ENCODE measurements at places on chromosomes 6 and 20.

- no peak for DNase-seq
Measured at GRCh38 chr20:34925981-34926380, 29.6 kb downstream of the GSS start.

GRCh38 chr20:37937686-37938085, 34.8 kb downstream of the VSTM2L start:
- DNase-seq, result no peak

DNA sequence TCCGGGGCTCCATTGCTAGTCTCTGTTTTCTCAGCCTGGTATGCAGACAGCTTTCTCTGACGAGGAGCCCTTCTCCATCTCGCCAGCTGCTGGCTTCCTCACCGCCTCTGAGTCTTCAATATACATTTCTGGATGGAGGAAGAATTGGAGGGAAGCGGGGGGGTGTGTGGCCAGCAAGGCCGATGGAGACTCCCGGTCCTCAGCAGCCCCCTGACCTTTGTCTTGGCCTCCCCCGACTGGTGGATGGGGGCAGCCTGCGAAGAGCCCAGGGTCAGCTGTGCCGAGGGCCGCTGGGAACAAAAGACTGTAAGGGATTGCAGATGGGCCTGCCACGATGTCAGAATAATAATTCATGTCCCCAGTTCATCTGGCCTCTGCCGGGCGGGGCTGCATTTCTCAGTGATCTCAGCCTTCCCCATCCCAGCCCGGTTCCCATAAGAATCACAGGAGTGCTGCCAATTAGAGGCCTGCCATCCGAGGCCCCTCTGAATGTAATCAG, 54.3 kb upstream of the STX16 start:
- no peak for DNase-seq

DNA sequence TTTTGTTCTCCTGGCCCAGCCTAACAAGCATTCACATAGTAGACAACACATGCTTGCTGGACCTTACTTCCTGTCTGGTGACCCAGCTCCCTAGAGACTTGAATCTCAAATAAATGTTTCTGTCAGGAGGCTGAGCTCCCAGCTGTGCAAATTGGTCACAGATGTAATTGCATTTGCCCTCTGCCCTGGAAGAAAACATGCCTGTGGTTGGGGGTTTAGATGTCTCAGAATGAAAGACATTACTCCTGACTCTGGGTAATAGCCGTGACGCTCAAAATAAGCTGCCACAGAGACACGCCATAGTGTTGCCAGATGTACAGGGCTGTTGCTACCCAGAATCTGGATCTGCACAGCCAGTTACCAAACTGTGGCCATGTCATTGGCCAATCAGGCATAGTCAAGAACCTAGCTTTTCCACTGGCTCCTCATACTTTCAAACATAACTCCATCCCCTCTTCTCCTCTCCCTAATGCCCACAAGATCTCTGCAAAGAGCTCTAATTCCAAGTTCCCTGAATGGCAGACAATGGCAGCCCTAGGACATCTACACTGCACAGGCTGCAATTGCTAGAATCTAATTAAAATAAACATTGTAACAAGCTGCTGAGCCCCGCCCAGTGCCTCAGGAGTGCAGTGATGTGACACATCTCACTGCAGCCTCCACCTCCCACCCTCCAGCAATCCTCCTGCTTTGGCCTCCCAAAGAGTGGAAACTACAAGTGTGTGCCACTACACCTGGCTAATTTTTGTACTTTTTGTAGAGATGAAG, 32.8 kb upstream of the GMPR start:
- DNase-seq, result no peak

DNA sequence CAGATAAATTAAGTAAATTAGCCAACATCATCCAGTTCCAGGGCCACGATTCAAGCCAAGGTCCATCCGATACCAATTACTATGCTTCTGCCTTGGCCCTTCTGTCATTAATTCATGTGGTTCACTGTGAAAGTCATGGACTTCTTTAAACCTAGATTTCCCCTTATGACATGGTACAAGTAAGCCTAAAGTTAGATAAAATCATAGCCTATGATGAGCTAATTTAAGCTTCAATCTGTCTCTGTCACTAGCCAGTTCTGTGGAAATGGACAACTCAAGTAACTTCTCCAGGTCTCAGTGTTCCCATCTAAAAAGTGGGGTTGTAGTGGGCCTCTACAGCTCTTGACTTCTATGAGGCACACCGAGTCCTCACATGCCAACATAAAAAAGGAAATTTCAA, 225.5 kb upstream of the MARCKS start:
- DNase-seq, result no peak

GRCh38 chr6:142387997-142388815, 86.4 kb downstream of the ADGRG6 start:
- DNase-seq, result no peak

DNA sequence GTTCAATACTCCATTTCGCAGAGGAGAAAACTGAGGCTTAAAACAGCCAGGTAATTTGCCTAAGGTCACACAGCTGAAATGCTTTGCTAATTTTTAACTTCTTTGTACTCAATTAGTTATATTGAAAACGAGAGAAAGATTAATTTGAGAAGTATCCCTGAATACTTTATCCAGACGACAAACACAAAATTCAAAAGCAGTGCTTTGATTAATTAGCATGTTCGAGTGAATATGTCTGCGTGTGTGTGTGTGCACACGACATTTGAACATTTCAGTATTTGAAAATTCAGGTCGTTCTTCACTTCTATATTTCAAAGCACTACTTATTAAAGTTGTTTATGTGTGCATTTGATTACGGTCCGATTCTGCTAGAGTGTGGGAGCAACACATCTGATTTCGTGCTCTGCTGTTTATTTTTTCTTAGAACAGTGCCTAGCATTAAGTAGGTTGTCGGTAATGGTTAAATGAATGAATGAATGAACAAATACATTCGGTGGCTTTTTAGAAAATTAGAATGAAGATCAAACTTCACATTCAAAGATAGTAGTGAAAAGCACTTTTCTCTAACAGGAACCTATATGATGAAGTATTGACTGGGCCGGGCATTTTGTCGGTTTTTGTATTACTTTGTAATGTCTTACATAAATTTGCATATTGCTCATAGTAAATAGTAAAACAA, 36.9 kb upstream of the SYNCRIP start:
- no peak for DNase-seq

All from C1 segment of cervical spinal cord (tissue), 14 donors.